ENCODE measurements at places on chromosomes 4 and X.

GRCh38 chr4:37322122-37322521, 77.6 kb downstream of the NWD2 start:
- DNase-seq = no peak

DNA sequence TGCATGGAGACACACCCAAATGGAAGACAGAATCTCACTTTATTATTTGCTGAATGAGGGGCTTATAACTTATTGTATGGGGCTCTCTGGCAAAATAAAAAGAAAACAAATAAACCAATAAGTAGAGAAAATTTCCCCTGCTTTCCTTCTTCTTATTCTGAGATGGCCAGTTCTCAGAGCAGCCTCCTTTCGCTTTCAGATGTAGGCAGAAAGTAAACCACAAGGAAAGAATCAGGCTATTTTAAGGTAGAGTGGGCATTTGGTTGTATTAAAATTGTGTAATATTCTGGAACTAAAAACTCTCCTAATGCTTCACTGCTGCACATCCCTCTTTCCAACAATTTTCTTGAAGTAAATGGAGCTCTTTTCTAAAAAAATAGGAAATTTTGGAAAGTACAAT, 241.8 kb downstream of the GALNTL6 start:
- no peak for DNase-seq

DNA sequence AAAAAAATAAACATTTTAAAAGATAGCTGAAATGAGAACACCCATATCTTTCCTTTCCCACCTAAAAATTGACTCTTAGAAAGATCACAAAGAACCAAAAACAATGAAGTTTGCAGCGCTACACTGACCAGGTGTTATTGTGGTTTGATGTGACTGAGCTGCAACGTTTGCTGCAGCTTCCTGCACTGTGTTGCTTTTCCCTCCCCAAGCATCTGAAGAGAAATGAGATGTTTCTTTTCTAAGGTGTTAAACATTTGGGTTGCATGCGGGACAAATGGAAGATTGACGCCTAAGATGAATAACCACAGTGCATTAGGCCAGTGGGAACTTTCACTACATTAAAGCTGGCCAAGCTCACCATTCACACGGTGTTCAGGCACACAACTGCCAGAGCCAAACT, 8.9 kb downstream of the LEF1 start:
- no peak for DNase-seq

DNA sequence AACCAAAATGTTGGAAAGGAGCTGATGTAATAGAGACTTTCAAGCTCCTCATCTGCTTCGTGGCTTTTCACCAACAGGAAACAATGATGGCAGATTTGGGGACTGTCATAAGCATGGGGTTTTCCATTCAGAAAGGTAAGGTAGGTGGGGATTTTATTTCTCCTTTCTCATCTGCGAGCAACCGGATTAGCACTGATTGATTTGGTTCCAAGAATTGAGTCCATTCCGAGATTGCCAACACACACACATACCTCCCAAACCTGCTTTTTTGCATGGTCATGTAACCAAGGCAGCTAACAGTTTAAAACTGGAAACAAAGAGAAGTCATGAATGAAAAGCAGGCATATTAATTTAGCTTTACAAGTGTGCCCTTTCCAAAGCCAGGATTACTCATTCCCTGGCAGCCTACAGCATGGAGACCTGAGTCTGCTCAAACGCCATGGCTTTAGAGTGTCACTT, 63.0 kb upstream of the LNX1 start:
- no peak for DNase-seq

- no peak for DNase-seq
These were observed 74.8 kb downstream of the IL15 start for GRCh38 chr4:141711211-141711610.

DNA sequence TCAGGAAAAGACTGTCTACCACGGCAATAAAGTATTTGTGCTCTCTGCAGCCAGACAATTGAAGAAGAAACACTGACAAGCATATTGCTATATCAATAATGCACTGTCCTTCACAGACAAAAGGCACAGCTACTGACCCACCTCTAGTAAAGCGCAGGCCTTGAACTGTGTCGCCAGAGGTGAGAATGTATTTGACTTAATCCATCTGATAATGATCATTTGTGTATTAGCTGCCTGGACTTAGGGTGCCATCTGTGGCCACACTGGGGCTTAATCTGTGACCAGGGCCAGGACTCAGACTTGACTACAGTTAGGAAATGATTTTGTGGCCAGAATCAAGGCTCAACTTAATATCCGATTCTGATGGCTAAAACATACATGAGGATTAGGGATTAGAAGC, 260.4 kb downstream of the SMARCA1 start:
- DNase-seq = no peak

DNA sequence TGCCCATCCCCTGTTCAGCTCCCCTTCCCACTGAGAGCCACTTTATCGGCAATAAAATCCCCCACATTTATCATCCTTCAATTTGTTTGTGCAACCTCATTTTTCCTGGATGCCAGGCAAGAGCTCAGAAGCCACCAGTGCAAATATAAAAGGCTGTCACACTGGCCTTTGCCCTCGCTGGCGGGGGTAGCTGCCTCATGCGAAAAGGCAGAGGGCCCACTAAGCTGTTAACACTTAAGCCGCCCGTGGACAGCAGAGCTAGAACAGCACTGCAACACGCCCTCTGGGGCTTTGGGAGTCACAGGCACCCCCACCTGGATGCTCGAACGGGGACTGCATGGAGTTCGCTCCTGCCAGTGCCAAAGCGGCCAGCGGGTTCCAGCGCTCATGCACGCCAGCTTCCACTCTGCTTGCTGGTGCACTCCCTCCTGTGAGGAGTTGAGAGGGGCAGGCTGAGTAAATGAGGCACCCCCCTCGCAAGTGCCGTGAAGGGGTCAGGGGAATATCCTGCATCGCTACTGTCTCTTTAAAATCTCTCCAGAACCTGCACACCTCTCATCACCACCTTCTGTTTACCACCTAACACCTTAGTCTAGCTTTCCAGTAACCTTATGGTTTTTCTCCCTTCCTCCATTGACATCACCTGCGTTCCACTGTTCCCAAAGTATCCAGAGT, 99.5 kb downstream of the SORBS2 start:
- DNase-seq = no peak

- DNase-seq = no peak
These were observed 3.2 kb downstream of the MSMO1 start for GRCh38 chr4:165330666-165331065.

DNA sequence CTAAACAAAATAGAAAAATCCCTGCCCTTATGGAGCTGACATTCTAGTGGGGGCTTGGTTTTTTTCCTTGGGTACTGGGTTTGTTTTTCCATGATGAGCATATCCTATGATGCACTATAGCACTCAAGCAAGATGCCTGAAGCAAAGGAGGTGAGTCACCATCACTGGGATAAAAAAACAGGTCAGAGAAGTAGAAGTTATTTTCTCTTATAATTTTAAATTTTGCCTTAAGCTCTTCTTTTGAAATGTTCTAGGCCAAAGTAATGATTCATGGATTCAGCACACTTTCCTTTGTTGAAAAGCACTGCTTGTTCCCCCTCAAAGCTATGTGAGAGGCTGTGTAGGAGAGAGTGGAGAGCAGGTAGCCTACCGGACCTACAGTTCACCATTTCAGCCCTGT, 15.2 kb upstream of the CXCL2 start:
- DNase-seq = no peak

DNA sequence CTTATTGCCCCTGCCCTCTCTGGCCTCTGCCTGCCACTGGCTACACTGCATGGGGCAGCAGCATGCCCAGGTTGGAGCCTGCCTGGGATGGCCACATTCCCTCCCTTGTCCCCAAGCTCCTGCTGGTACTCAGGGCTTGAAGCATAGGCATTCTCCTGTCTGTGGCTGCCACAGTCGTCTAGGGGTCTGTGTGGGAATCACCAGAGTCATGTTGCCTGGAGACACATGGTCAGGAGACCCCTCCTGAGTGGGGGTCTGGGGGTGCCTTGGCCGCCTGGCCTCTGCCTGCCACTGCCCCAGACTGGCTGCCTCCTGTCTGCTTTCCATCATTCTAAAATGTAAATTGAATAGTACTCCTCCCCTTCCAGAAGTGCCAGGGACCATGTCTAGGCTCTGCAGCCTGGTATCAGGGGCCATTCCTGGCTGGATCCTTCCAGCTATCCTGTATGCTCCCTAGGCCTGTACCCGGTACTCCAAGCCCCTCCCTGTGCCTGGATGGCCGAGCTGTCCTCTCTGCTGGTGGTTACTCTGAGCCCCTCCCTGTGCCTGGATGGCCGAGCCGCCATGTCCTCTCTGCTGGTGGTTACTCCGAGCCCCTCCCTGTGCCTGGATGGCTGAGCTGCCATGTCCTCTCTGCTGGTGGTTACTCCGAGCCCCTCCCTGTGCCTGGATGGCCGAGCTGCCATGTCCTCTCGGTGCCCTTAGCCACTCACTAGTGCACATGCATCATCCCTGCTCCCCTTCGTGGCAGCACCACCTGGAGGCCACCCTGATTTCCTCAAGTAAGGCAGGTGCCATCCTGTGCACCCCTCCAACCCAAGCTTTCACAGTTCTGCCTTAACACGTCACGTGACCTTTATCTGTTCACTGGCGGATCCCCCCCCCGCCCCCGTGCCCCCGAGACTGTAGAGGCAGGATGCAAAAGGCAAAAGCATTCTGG, 5.5 kb upstream of the NKX1-1 start:
- no peak for DNase-seq

- no peak for DNase-seq
These were observed 115.7 kb upstream of the LSM6 start for GRCh38 chr4:146059865-146060264.

GRCh38 chrX:148381603-148382002, 118.8 kb upstream of the AFF2 start:
- DNase-seq = no peak

- DNase-seq = peak; percentile 67
These were observed 69.2 kb downstream of the BLTP1 start for GRCh38 chr4:122221322-122221721.

DNA sequence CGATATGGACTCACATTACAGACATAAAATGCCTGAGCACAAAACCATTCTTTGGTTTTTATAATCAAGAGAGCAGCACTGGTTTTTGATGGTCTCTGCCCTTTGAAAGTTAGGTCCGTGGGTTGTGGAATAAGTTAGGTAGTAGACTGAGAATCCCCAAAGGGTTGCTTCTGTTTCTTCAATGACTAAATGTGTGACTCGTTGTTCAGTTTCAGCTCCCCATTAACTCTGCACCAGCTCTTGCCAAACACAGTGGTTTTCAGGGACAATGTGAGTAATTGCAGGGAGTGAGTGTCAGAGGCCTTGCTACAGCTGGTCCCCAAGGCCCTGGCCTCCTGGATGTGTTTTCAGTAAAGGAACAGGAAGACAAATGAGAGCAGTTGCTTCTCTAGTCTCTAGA, 24.8 kb downstream of the SMIM20 start:
- DNase-seq = no peak

DNA sequence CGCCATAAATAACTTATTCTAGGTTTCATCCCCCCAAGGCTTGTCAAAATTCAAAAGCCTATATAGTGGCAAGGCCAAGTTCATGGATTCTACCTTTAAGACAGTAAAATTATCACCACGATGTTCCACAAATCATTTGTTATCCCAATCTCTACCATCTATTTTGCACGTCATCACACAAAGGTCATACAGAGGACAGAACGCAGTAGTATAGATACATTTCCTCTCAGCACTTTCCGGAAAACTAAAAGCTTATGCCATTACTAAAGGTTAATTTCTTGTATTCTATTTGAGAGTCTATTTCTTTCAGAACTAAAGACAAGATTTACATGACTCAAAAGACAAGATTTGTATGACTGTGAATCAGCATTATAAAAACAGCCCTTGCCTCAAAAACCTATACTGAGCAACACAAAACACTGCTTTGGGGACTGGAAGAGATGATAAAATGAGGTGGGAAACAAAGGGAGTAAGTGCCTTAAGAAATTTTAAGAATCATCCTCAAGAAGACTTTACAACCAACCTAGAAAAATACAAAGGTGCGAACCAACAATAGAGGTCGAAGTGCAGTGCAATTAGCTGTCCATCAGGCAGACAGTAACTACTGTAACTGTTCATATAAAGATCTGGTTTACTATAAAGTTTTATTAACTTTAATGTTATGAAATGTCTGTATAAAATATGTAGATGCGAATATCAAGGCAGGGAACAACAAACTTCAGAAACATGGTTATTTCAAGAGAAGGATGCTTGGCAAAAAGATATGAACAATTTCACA, 7.6 kb downstream of the UBE2D3 start:
- no peak for DNase-seq

DNA sequence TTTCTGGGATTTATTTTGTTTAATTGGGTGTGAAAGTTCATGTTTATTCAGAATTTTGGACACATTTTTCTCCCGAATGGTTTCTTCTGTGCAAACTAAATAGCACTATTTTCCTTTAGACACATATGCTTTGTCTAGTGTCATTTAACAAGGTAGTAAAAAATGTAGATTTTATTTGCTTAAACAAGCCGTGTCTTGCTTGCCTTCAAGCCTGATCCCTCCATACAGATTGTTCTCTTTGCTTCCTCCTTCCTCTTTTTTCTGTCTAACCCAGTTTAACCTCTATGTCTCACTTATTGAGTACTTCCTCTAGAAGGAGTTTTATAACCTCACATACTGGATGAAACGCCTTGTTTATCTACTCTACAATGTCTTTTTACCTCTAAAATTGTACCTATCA, 211.8 kb downstream of the NPFFR2 start:
- DNase-seq = no peak

DNA sequence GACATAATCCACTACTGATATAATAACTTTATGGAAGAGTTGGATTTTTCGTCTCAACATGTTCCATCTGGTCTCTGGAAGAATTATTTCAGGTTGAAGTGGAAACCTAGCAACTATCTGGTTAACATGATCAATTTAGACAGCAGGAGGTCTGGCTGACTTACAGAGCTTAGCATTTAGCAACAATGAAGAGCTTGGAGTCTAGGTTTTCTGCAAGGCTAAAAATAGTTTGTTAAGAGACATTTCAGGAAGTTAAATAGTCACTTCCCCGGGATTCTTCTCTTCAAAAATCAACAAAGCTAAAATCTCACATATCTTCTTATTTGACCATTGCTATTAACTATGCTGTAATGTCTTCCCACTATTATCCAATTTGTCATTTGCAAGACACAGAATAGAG, 418.6 kb upstream of the DIPK2B start:
- no peak for DNase-seq

DNA sequence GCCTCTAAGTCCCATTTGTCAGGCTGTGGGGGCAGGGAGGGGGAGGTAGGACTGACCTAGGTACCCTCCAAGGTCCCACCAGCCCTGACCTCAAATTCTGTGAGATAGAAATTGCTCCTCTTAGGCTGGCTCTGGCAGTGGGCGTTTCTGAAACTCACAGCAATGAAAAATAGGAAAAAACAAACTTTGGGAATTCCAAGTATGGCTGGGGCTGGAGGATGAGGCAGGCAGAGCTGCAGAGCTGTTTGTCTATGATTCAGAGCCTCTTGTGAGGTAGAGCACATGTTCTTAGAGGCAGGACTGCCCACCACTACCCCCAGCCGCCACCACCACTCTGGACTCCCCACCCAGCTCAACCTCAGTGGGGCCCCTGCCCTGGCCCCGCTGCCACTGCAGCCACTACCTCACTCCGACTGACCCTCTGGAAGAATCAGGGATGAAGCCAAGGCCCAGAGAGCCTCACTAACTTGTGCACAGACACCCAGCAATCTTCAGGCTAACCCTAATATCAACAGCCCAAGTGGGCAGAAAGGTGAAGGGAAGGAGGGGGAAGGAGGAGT, 98.2 kb downstream of the PJA1 start:
- no peak for DNase-seq

Data from CD4-positive, alpha-beta T cell (primary cell).